ENCODE measurements at places on chromosomes 4 and X.

DNA sequence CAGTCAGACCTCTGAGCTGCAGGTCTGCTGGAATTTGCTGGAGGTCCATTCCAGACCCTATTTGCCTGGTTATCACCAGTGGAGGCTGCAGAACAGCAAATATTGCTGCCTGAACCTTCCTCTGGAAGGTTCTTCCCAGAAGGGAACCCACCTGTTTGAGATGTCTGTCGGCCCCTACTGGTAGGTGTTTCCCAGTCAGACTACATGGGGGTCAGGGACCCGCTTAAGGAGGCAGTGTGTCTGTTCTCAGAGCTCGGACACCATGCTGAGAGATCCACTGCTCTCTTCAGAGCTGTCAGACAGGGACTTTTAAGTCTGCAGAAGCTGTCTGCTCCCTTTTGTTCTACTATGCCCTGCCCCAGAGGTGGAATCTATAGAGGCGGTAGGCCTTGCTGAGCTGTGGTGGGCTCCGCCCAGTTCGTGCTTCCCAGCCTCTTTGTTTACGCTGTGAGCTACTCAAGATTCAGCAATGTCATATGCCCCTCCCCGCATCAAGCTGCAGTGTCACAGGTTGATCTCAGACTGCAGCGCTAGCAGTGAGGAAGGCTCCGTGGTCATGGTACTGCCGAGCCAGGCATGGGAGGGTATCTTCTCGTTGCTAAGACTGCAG is 44.1 kb upstream of the KDR start:
- DNase-seq = peak; percentile 38

DNA sequence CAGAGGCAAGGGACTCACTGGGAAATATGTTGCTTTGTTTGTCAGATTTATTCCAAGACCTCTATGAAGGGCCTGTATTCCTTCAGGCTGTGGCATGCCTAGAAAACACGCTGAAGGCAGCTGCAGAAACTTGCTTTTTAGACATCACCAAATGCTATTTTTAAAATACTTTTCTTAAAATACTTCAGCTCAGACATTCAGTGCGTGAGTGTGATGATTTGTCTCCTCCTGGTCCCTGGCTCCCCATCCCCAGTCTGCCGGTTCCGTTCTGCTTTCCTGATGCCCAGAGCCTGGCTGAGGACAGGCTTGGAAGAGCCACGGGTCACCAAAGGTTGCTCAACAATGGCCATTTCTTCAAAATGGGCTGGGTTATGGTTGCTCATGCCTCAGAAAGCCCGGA is 55.0 kb downstream of the PSAPL1 start:
- no peak for DNase-seq

DNA sequence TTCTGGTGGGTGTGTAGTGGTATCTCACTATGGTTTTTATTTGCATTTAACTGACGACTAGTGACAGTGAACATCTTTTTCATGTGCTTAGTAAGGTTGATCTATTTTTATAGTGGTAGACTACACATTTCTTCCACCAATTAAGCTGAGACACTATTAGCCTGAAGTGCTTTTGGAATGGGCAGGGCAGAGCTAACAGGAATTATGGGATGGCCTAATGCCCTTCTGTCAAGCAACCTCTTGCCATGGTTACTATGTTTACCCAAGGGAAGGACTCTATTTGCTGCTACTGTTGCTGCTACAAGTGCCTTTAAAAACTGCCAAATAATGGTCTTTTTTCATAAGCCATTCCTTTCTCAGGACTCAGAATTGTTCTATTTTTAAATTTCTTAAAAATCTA is 676.7 kb upstream of the ACTRT1 start:
- DNase-seq = no peak

- DNase-seq = no peak
Measured at GRCh38 chr4:141646969-141647368, 10.6 kb downstream of the IL15 start.

All from fibroblast of villous mesenchyme (primary cell).